ENCODE measurements at places on chromosomes 16 and 17.

- DNase-seq = no peak
Observed at GRCh38 chr16:8795091-8795490, 2.3 kb downstream of the TMEM186 start.

DNA sequence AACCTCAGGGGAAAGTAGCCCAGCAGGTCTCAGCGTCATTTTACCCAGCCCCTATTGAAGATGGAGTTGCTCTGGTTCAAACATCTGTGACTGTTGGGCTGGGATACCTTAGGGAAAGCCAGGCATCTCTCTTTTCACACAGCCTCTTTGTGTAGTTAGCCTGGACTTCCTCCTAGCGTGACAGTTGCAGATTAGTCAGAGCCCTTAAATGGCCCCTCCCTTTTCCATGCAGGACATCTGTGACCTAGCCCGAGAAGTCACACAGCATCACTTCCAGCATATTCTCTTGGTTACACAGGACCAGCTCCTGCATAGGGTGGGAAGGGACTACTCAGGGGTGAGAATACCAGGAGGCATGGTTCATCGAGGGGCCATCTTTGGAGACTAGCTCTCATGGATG lies 375.0 kb upstream of the RBFOX1 start:
- DNase-seq = no peak

- no peak for DNase-seq
Observed at GRCh38 chr17:39161962-39162361, 4.0 kb downstream of the ARL5C start.

- no peak for DNase-seq
Observed at GRCh38 chr17:77433385-77434135, 292.8 kb downstream of the SEC14L1 start.

- DNase-seq = no peak
Observed at GRCh38 chr17:81962499-81963441, 1.8 kb upstream of the NOTUM start.

- DNase-seq = no peak
Observed at GRCh38 chr17:44541884-44542581, 15.3 kb upstream of the FZD2 start.

DNA sequence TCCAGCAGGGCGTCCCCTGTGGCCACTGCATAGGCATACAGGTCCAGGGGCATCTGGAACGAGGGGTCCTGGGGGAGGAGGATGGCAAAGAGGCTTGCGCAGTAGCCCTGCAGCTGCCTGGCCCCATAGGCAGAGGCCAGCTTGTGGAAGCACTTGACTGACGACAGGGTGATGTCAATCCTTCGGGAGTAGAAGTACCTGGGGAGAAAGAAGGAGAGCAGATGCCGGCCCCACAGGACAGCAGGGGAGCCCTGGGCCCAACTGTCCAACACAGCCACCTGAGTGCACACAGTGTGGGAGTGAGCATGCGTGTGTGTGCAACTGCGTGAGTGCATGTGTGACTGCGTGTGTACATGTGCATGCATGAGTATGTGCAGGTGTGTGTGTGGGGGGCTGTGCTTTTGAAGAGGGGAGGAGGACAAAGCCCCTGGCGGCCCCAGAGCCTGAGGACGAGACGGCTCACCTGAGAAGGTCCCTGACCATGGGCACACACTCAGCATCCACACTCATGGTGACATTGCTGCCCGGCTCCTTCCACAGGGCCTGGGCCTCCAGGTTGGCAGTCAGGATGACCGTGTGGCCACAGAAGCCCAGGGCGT lies 7.1 kb downstream of the LGALS3BP start:
- DNase-seq = no peak
